Left ventricle myocardium inferior (tissue), 1 donor: ENCODE measurements at places on chromosomes 5 and 9. TPM values are rescaled to one million over a fixed set of nuclear protein-coding genes. Genes with fewer than 3 reads are reported as not detected.

EDIL3 gene
- 3.5 TPM for total RNA-seq

FIBCD1 gene
- 0.58 TPM for total RNA-seq

- no peak for DNase-seq
These were observed 29.0 kb downstream of the MTMR12 start for GRCh38 chr5:32283539-32284377.

GRCh38 chr5:2996248-2996647, 244.8 kb upstream of the IRX2 start:
- DNase-seq = no peak

DNA sequence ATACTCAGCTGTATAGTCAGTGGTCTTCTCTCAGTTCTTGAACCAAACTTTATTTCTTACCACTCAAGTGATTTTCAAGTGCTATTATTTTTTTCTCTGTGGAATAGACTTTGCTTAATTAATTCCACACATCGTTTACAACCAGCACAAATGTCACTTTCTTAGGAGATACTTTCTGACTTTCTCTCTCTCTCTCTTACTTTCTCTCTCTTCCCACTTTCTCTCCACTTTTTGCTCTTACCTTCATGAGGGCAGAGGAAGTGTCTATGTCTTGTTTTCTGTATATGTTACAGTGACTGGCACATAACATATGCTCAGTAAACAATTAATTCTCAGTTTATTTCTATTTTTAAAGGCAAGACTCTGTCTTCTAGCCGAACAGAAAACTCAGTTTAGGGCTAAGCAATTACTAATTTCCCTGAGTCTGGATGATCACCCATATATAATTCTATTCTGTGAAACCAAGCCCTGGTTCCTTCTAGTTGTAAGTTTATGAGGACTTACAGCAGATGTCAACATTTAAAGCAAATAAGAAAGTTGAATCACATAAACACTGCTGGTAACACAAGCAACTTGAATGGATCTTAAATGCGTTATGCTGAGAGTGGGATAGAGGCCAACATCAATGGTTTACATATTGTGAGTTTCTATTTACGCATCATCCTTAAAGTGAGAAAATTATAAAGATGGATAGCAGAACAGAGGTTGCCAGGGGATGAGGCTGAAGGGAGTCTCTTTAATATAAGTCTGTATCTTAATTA, 791.4 kb downstream of the MTRR start:
- no peak for DNase-seq

DNA sequence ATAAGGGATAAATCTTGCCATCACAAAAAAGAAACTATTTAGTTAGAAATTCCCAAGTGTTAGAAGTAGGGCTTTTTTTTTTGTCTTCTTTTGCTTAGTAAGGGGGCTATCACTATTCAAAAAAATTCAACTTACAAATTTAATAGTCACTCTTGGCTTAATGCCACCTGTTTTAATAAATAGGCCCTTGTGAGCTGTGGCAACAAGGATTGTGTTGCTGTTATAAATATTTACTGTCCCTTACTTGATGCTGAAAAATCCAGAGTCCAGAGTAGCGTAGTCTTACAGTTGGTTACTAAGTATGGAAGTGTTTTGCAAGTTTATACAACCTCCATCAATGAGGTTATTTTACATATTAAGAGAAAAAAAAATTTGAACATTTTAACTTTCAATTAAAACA, 21.4 kb upstream of the CEP78 start:
- DNase-seq = no peak

DNA sequence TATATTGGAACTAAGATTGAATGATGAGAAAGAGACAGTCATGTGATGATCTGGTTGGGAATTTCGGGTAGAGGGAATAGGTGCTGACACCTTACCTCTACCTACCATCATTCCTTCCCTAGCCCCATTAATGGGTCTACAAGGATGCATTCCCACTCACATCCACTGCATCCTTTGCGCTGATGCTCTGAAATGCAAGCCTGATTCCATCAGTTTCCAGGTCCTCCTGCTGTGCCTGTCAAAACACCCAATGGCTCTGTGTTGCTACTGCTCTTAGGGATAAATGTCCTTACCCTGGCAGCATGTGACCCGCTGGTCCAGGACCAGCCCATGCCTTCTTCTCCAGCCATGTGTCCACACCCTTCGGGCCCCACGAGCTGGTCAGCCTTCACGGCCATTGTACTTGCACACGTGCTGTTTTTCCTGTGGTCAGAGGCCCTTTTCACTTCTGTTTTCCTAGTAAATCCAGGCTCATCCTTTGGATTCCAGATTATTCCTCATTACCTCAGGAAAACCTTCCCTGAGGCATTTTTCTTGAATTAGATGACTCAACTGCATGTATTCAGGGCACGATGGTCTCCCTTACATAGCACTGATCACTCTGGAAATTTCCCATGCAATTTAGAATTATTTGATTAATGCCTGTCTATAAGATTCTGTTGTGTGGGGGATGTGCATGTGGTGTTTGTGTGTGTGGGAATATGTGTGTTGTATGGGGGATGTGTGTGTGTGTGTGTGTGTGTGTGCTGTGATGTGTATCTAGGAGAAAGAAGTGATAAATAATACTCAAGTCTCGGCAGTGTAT, 185.0 kb downstream of the DIRAS2 start:
- no peak for DNase-seq
